CD4-positive, alpha-beta T cell treated with Interleukin-17A for 1 hour (primary cell): ENCODE measurements at places on chromosomes 13 and 19.

GRCh38 chr19:32581705-32582179 lies 752 bp downstream of the PDCD5 start:
- peak; percentile 20 for DNase-seq

DNA sequence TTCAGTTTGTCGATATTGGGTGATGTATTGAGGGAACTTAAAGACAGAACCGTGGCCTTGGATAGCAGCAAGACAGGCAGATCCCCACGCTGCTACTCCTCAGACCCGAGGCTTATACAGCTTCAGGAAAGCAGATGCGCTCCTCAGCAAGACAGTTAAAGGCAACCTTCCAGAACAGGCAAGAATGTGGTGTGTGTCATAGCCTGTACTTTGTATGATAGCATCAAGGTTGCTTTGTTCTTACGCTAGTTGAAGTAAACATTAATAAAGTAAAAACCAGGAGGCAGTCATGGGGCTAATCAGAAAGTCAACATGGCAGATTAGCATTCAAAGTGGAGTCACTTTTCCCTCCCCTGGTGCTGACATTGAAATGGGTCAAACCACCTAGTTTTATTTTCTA lies 473.2 kb downstream of the DCT start:
- DNase-seq, result no peak

DNA sequence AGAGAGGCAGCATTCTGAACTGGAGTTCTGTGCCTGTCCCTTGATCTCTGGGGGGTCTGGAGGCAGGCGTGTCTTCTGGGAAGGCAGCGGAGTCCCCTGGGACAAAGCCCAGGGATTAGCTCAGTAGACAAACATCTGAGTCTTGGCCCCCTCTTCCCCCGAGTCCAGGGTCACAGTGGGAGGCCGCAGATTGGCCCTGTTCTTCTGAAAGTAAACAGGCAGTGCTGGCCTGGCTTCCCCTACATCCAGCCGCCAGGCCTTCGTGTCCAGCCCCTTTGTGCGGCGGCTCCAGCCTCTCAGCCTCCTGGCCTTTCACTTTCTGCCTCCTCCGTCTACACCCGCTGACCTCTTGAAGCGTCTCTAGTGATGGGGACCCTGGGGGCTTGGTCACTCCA lies 989 bp downstream of the NFILZ start:
- no peak for DNase-seq

DNA sequence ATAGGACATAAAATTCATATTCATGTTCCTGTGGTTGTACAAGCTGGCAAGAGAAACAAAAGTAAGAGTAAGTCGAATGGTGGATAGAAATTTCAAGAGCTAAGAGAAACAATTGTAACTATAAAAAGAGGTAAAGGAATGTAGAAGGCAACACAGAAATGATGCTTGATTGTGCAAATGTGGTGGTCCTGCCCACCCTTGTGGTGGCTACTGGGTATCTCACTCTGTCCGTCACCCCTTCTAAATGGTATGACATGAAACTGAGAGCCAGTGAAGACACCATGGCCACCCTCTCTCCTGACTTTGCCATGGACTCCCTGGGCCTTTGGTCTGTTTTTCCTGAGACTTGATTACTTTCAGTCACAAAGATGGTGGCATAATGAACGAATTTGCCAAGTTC lies 925.9 kb upstream of the SLITRK6 start:
- DNase-seq, result no peak

- DNase-seq, result no peak
These were observed 85.7 kb downstream of the FOXO1 start for GRCh38 chr13:40580566-40581276.

DNA sequence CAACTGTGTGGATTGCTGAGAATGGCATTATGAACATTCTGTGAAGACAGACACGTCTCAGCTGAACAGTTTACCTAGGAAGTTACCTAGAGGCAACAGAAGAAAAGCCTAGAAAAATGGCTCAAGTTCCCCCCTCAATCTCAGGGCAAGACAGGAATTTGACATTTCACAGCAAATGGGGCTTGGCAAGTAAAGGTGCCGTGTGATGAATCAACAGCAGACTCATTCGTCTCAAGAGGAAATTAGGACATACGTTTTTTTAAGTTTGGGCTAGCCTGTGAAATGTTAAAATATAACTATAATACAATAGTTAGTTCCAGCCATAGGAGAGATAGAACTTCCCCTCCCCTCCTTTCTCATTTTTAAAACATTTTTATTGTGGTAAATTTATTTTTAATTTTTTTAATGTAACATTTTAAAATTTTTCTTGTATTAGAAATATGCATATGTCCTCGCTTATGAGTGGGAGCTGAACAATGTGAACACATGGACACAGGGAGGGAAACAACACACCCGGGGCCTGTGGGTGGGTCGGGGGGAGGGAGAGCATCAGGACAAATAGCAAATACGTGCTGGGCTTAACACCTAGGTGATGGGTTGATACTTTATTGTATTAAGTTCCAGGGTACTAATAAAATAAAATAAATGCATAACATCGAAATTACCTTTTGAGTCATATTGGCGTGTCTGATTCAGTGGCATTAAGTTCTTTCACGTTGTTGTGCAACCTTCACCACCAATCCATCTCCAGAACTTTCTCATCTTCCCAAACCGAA lies 116.0 kb downstream of the COL4A2 start:
- DNase-seq, result no peak

DNA sequence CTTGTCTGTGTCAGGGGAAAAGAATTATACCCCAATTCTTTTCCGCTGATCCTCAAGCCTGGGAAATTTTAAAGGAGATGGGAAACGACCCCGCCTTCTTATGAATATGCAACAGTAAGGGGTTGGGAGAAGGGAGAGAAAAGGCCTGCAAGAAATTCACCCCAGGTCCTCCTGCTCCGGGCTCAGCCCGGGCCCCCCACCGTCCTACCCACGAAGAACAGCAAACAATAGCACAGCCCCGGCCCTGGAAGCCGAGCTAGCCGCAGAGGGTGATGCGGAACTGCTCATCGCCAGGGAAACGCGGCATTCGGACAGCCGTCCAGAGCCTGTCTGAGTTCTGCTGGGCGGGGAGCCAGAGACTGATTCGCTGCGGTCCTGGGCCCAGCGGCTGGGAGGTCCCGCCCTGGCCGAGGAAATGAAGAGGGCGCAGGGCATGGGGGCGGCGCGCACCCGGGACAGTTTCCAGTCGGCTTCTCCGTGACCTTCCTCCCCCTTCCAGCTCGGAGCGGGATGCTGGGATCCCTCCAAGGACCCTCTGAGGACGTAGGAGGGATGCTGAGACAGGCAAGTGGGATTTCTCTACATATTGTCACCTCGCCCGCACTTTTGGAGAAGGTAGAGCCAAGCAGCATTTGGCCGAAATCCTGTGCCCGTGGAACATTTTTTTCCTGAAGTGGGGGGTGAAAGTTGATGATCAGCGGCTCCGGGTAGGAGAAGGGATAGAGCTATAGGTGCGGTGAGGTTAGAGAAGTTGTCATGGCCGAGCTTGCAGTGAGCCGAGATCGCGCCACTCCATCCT lies 82.3 kb upstream of the C1QTNF9B start:
- DNase-seq, result peak; percentile 22

DNA sequence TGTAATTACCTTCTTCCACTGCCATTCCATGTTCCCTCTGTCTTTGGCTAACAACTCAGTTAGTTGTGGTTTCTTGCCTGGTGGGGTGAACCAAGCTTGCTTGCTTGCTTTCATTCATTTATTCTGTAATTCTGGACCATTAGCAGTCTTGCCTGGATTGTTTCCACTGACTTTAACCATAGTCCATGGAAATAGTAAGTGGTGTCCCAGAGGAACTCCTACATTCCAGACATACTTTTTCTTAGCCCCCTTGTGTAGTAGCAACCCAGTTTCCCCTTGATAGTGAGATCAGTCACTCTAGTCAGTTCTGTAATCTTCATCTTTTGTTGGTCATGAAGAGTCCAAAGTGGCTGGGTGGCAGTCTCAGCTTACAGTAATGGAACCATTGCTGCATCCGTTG lies 23.2 kb downstream of the PDS5B start:
- DNase-seq, result no peak

GRCh38 chr13:26707122-26708006 lies 53.2 kb downstream of the GPR12 start:
- peak; percentile 62 for DNase-seq

DNA sequence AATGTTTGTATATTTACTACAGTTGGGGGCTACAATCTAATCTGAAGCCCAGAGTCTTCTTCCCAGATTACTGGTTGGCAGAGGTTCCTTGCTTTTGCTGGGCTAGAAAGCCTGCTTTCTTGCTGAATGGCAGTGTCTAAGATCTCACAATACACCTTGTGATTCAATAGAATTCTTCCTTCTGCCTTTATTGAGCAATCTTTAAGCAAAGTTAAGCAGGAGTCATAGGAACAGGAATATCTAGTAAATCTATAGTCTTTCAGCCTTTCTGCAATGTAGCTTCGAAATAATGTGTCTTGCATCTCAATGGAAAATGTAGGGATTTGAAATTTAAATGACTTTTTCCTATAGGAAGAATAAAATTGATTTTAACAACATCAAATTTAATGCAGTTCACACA lies 346.1 kb downstream of the SLITRK1 start:
- DNase-seq, result no peak

DNA sequence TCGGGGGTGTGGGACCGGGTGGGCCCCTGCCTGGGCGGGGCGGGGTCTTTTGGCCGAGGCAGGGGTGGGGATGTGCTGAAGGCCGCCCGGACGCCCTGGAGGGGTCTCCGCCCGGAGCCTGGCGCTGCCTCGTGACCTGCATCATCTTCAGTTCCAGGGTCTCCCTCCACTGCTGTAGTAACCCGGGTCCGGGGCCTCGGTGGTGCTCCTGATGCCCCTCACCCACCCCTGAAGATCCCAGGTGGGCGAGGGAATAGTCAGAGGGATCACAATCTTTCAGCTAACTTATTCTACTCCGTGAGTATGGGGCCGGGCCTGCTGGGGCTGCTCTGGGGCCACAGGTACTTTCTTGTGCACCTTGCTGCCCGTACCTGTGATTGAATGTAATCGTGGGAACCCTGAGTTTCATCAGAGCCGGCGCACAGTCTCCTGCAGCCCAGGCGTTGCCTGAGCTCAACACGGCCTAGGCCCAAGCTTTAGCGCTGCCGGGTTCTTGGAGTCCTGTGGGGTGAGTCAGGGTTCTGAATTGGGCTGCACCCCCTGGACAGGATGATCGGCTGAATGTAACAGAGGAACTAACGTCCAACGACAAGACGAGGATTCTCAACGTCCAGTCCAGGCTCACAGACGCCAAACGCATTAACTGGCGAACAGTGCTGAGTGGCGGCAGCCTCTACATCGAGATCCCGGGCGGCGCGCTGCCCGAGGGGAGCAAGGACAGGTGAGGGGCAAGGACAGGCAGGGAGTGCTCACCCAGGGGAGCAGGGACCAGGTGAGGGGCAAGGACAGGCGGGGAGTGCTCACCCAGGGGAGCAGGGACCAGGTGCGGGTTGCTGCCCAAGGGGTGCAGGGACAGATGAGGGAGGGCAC lies 10.5 kb downstream of the PEAK3 start:
- peak; percentile 33 for DNase-seq

- no peak for DNase-seq
These were observed 77.5 kb upstream of the MIR17HG start for GRCh38 chr13:91270031-91270430.

GRCh38 chr13:79658333-79658975 lies 177.5 kb downstream of the NDFIP2 start:
- DNase-seq, result no peak

- DNase-seq, result no peak
These were observed 311.6 kb downstream of the KCNRG start for GRCh38 chr13:50326811-50327210.

DNA sequence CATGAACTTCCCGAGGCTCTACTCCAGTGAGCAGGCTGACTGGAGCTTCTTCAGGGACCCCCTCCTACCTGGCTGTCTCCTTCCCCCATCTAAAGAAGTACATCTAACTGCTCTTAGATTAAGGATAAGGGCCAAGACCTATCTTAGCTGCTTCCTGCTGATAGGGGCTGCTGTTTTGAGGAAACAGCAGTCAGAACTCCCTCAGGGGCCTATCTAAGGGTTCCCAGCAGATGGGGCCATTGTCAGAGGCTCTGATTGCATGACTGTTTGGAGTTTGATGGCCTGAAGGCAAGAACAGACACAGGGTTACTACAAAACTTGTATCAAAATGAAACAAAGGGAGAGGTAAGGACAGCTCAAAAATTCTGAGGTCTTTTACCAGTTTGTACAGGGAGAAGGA lies 2636.9 kb upstream of the PCDH20 start:
- DNase-seq, result no peak

- DNase-seq, result no peak
These were observed 136.0 kb downstream of the KDM4B start for GRCh38 chr19:5104871-5105351.

- DNase-seq, result no peak
These were observed 33.8 kb downstream of the SERP2 start for GRCh38 chr13:44407379-44407778.

DNA sequence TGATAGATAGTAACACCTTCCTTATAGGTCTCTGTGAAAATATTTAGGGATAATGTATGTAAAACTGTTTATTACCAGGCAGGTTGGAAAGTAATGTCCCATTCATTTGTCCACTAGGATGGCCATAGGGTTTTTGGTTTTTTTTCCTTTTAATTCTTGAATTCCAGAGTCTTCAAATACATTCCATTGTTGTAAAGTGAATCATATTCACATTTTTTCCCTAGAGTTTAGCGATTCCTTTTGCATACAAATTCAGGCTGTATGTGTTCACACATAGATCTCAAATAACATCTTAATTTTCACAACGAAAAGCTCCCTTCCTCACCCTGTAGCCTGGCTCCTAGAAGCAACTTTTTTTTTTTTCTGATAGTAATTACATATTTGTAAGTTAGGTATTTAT lies 1.8 kb upstream of the ZNF557 start:
- no peak for DNase-seq

DNA sequence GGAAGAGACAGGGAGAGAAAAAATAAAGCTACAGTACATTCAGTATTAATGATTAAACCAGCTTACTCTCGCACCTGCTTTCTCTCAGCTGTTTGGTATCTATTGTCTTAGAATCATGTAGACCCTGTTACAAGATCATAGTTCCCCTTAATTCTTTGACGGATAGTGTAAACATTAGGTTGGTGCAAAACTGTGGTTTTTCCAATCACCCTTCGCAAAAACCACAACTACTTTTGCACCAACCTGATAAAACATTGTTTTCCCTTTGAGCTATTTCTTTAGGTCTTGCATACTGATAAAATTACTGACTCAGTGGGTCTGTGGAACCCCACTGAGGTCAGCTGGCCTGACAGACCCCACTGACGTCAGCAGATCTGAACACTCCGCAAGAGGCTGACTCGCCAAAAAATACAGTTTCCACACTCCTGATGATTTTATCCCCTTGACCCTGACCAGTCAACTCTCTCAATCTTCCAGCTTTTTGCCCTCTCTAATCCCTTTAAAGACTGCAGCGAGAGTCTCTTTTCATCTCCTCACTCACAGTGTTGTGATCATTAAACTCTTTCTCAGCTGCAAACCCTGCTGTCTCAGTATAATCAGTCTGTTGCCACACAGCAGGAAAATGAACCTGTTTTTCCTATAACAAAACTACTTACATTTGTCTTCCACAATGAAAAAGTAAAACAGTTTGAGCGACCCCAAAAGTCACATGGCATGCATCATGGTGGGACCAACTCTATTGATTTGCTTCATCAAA lies 123.9 kb downstream of the SLITRK6 start:
- DNase-seq, result no peak
